Thoracic aorta (tissue), 2 donors: ENCODE measurements at places on chromosomes 7 and 10.

DNA sequence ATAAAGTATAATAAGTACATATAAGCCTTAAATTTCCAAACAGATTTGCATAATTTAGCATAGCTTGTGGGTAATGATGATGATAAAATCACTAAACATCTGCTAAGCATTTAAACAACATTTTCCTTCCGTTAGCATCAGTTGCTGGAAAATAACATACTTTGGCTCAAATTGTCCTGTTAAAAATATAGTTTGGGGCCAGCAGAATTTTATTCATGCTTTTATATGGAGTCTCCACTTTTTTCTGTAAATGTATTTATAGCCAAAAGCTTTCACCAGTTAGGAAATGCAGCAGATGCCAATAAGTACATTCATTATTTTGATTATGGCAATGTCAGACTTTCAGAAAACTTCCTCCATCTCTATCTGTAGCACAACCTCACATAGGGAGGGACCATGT, 107.2 kb downstream of the CNTNAP2 start:
- no peak for DNase-seq

DNA sequence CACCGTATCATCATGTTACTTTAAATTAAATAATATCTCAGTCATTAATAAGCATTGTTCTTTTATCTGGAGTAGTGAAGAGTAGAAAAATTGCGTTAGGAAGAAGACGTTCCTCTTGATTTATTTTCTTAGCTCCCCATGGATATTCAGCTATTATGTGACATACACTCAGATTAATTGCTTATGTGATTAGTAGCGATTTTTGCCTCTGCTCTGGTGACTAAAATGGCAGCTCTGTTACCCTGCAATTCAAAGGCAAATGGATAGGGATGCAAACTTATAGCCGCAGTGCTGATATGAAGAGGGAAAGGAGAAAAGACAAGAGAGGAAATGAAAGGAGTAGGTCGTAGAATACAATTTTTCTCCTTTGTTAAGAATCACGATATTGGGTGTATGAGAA, 188.4 kb upstream of the MALRD1 start:
- no peak for DNase-seq

DNA sequence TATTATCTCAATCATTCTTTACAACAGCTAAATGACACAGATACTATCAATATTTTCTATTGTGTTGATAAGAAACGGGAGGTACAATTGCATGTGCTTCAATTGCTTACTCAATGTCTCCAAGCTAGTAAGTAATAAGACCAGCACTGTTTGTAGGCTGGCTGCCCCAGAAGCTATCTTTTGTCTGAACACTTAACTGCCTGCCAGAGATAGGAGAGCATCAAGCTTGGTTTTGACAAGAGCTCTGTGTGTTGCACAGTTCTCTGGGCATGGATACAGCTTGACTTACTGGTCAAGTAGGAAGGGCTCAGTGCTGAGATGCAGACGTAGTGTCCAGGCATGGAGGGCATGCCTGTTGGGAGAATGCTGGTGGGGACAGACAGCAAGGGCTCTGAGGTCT, 26.3 kb upstream of the CAPZA2 start:
- DNase-seq: no peak

DNA sequence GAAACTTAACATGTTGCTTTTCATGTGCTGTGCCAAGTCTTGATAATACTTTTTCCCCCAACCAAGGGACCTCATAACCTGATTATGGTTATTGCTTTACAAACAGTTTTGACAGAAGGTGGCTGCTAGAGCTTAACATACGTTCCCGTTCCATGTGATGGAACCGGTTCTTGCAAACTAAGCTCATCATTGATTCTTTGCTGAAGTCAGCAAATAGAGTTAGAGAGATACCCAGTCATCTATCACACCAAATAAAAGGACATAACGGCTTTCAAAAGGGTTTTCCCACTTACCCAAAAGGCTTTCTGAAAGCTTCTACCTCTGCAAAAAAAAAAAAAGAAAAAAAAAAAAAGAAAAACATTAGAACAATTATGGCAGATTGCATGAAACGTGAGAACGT, 230.3 kb upstream of the MDFIC start:
- DNase-seq: no peak

DNA sequence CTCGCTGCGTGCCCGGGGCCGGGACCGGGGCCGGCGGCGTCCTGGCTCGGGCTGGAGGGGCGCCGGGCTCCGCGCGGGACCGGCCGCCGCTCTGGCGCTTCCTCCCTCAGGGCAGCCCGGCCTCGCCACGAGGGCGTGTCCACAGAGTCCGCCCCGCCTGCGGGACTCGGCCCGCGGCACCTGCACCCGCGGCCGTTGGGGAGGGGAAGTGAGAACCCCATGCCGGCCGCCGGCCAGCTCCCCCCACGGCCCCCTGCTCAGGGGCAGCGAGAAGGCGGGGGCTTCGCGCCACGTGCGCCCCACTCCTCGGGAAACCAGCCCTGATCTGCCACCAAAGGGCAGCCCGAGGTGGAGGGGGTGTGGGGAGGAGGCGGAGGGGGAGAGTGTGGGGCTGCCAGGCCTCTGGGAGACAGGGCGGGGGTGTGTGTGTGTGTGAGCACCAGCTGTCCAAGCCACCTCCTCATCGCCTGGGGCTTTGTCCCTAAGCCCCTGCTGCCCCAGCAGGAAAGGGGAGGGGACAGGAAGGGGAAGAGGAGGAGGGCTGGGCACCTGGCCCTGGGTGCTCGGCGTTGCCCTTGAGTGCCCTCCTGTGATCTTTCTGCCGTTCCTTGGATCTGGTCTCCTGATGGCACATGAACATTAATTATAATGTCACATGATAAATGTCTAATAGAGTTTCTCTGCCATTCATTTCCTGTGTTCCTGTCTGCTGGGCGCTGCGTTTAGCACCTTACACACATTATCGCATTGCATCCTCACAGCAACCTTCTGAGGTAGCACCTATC, at the start of gene PIK3AP1:
PIK3AP1 (minus strand) TSS at position 93 of the 785 bp plus-strand sequence. CDS start 120 bp downstream, outside the sequence.
- no peak for DNase-seq

DNA sequence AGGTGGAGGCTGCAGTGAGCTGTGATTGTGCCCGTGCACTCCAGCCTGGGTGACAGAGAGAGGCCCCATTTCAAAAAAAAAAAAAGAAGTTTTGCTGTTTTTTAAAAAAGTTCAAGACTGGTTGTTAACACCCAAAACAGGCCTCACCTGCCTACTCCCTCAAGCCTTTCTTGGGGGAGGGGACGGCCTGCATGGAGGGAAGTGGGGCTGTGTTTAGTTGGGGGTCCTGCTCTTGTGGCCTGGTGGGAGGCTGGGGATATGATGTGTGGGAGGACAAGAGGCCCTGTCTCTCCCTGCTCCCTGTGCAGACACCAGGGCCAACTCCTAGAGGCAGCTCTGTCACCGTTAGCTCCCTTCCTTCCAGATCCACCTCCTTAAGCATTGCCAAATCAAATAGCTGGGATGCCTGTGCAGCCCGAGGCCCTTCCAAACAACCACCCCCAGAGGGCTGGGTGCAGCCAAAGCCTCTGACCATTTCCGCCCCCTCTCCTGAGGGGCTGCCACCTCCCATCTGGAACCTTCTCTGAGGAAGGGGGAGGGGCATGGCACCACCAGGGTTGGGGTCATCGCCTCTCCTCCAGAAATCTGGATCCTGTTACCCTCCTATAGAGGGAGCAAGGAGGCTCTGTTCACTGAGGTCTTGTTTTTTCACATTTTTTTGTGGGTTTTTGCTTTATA, 32.9 kb upstream of the ANKRD2 start:
- no peak for DNase-seq

GRCh38 chr7:159126311-159127260, 18.1 kb downstream of the VIPR2 start:
- no peak for DNase-seq

DNA sequence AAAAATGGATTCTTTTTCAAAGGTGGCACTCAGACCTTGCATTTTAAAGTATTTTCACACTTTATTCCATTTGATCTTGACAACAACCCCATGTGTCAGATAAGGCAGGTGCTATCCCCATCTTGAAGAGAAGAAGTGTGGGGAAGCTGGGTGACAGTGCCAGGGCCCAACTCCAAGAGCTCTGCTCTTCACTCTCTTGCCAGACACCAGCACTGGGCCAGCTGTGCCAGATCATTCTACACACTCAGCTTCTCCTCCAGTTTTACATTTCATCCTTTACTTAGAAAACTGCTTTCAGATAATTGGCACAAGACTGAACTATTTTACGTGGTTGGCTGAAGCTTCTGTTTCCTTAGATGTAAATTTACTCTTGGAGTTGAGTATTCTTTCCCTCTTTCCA, 64.4 kb downstream of the ENO4 start:
- no peak for DNase-seq
